Stimulated activated CD4-positive, alpha-beta T cell treated with anti-CD3 and anti-CD28 coated beads, TNF-alpha, amount 100 ng/mL, for 24 hours (primary cell): ENCODE measurements at places on chromosomes 11 and 22.

DNA sequence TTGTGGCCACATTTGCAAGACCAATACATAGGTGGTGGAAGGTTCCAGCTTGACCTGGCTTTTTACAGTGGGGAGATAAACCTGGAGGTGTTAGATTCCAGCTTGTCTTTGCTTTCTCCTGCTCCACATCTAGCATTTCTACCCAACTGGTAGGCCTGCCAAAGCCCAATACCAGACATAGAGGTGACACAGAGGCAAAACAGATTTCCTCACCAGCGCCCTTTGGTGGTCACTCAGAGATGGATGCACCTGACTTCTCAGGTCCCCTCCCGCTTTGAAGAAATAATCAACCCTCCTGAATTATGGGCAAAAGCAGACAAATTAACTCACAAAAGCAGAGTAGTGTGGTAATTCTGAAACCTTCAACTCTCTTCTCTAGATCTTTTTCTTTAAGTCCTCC lies 1356.2 kb downstream of the FAM181B start:
- DNase-seq = no peak

GRCh38 chr22:28043266-28043665 lies 124.2 kb upstream of the PITPNB start:
- DNase-seq = no peak

- no peak for DNase-seq
These were observed 1.8 kb downstream of the VSIG10L2 start for GRCh38 chr11:125947419-125948277.

DNA sequence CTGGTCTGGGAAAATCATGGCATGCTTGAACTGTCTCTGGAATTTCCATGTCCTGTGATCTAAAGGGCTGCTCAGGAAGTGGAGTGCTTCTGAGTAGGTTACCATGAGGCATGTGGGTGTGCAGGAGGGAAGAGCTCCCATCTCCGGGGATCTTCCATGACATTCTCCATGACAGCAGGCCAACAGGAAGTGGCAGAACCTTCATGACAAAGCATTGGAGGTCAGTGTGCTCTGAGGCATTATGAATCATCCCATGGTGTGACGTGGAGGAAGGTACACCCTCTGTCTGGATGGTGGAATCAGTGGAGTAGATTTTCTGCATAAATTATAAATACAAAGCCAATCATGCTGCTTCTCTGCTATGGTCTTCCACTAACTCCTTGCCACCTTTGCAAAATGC lies 139.6 kb upstream of the E2F8 start:
- DNase-seq = no peak

DNA sequence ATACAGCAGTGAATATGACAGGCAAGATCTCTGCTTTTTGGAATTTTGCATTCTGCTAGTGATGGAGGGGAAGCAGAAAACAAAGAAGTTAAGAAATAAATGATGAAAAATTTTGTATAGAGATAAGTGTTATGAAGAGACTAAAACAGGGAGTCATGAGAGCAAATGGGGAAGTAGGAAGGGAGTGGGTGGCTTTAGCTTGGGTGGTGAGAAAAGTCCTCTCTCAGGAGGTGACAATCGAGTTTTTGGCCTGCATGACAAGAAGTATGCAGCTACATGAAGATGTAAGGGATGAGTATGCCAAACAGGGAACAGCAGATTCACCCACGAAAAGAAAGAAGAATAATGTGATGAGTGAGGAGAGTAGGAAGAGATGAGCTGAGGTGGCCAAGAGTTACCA lies 80.7 kb upstream of the MPPED2 start:
- DNase-seq = no peak

DNA sequence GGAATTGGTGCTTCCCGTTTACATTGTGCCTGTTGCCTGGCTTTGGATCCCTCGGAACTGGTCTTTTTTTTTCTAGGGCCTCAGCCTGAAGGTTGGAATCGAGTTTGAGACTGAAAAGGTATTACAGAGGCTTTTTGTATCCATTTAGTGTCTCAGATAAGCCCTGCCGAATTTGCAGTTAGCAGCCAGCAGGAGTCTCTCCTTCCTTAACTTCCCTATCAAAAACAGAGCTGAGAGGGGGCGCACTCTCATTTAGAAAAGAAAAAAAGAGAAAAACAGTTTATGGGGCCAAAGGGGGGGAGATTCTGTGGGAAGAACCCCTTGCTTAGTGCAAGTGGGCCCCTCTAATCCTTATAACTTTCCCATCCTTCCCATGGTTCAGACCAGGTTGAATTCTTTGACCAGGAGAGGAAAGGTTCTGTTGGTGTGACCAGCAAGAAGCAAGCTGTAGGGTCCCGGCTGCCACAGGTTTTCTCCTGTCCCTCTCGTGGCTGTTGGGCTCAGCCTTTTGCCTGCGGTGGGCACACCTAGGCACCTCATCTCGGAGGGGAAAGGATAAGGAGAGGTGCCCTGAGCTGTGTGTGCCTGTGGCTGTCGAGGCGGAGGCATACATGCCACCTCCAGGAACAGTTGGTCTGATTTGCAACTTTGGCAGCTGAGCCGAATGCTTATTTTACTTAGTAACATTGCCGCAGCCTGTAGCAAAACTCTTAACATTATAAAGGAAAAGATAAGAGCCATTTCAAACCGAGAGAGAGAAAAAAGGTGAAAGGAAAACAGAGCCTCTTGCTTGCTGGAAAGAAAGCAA lies 565.0 kb upstream of the CNTN5 start:
- DNase-seq = no peak
